ENCODE measurements at places on chromosomes 4 and X.
A peak's percentile ranks its signal among the peaks of the same experiment; 100 is the strongest.

GRCh38 chrX:149939905-149940673, 1.8 kb upstream of the EOLA2 start:
- peak overlapping the region; percentile 90 for H3K27ac ChIP-seq
- no peaks in the 10 kb centered on the region for H3K27me3 ChIP-seq
- peak overlapping the region; percentile 49 for H3K4me3 ChIP-seq
- no peaks in the 10 kb centered on the region for H3K4me1 ChIP-seq
- no peaks in the 10 kb centered on the region for H3K36me3 ChIP-seq

GRCh38 chrX:145292218-145292617, 44.9 kb downstream of the SPANXN1 start:
- no peak overlapping the region for H3K27ac ChIP-seq
- DNase-seq, result no peak
- H3K4me1 ChIP-seq, result no peaks in the 10 kb centered on the region
- no peaks in the 10 kb centered on the region for H3K27me3 ChIP-seq
- no peak overlapping the region for H3K4me3 ChIP-seq

GRCh38 chr4:89134775-89135319, 23.5 kb downstream of the TIGD2 start:
- H3K36me3 ChIP-seq, result no peaks in the 10 kb centered on the region
- no peaks in the 10 kb centered on the region for H3K27me3 ChIP-seq
- H3K4me3 ChIP-seq, result no peak overlapping the region

DNA sequence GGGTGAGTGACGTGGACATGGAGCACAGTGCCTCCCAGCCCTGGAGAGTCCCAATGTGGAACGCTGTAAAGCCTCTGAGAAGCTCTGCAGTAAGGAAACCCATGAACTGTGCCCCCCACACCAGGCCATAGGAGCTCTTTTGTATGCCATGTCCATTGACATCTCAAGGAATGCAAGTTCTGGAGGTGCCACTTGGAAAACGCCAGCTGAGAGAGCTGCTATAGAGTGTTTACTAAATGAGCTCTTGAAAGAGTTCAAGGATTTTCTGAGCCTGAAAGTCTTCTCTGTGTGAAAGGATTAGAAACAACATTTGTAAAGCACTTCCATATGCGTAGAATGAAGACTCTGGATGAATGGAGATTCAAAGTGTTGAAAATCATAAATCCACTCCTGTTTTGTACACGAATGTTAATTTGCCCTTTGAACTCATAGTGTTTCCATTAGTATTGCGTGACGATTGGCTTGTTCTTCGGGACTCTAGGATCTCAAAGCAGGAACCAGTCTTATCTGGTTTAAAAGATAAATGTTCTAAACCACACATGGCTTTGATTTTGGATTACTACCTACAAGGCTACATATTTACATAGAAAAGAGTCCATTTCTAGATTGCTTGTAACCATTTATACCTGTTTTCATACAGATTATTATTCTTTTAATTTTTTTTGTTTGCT, 41.8 kb upstream of the STOX2 start:
- H3K4me3 ChIP-seq, result no peak overlapping the region
- no peak for DNase-seq
- H3K27me3 ChIP-seq, result no peaks in the 10 kb centered on the region
- H3K36me3 ChIP-seq, result no peaks in the 10 kb centered on the region

GRCh38 chr4:175983636-175984035, 82.0 kb upstream of the WDR17 start:
- no peaks in the 10 kb centered on the region for H3K27me3 ChIP-seq
- no peaks in the 10 kb centered on the region for H3K4me1 ChIP-seq
- no peaks in the 10 kb centered on the region for H3K36me3 ChIP-seq
- H3K27ac ChIP-seq, result no peak overlapping the region
- no peak for DNase-seq

Data from testis (tissue), 5 donors.